Tibial artery (tissue), 4 donors: ENCODE measurements at places on chromosomes 7 and 10.
A peak's percentile ranks its signal among the peaks of the same experiment; 100 is the strongest.

DNA sequence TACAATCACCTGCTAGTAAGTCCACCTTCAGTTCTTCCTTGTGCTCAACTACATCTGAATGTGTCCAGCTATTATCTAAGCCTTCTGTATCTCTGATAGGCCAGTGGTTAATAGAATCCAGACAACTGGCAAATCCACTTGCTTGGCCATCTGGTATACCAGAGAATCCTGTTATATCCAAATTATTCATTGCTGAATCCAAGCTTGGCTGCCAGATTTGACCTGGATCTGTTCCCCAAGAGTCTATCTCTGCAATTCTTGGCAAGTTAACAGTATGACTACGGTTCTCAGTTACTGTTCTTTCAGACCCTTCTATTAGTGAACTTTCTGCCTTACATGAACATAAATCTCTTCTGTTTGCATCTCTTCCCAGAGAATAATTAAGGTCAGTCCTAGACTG lies 154.6 kb upstream of the TARP start:
- DNase-seq: no peak

- no peak for DNase-seq
Measured at GRCh38 chr10:51272555-51272954, 198.3 kb downstream of the PRKG1 start.

- peak; percentile 32 for DNase-seq
Measured at GRCh38 chr7:33986951-33987947, 81.9 kb downstream of the BMPER start.

DNA sequence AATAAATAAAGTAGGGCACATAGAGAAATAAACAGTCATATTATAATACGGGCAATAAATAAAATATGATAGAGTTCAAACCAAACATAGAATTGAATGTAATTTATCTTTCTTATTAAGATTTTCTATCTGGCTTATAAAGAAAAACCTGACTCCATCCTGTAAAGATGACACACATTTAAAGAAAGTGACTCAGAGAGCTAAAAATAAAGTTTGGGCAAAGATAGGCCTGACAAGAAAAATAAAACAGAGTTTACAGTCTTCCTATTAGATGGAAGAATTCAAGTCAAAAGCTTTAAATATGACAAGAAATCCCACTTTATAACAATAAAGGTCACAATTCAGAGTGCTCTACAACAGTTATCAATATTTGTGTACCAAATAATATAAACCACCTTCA lies 580.6 kb downstream of the PHTF2 start:
- no peak for DNase-seq

DNA sequence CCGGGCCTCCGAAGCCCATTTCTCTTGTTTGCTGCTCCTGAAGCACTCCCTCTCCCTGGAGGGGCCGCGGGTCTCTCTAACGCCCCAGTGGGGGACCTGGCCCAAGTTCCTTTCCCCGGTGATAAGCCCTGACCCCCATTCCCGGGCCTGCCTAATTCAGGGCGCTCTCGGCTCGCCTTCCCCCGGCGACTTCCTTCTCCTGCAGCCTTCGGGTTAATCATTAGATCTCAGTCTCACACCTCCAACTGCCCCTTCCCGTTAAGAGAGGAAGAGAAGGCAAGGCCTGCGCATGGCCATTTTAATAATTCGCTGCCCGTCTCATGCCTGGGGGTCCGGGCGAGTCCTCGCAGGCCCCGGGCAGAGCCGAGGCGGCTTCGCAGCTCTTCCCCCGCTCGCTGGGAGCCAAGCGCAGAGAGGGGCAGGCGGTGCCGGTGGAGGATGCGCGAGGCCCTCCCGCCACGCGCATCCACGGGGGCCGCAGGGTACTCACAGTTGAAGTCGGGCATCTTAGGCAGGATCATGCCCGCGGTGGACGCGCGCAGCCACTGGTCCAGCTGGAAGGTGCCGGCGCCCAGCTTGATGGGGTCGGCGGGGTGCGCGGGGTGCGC lies 1.2 kb downstream of the MNX1 start:
- DNase-seq: peak; percentile 42

DNA sequence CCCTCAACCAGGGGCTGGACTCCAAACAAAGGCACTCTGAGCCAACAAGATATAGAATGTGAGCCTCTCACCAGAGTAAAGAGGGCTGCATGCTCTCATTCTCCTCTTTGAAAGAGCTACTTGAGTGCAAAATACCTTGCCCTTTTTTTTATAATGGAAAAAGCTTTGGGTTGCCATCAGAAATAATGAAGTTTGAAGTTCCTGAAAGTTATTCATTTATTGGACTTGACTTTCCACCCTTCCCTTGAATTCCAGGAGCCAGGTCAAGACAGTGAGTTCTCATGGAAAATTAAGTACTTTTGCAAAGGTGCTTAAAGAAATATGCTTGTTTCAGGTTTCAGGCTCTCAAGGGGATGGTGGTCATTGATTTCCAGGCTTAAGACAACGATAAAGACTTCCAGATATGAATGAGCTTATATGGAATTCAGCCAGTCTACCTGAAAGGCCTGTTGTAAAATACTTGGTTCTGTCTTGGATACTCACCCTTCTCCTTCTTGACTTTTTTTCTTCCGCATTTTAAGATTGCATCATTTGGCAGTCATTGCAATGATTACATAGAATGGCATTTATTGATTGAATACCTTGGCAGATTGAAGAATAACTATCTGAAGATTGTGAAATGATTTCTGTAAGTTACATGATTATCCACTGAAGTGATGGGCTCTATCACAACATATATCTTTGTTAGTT lies 696.4 kb downstream of the INHBA start:
- DNase-seq: no peak

GRCh38 chr7:3087243-3087755 lies 43.6 kb upstream of the CARD11 start:
- no peak for DNase-seq

DNA sequence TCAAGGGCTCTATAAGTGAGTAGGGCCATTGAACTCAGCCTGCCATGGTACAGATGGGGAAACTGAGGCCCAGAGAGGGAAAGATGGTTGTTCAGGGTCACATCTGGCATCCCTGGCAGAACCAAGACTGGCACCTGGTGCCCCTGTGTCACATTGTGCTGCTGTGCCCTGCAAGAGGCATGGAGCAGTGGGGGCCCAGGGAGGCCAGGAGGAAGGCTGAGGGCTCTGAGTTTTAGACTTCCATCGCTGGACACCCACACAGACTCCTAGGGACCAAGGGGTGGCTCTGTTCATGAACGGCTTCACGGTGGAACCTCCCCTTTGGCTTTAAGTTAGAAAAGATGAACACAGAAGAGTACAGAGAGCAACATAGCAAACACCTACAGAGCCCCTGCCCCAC lies 66.7 kb upstream of the AQP1 start:
- DNase-seq: no peak

DNA sequence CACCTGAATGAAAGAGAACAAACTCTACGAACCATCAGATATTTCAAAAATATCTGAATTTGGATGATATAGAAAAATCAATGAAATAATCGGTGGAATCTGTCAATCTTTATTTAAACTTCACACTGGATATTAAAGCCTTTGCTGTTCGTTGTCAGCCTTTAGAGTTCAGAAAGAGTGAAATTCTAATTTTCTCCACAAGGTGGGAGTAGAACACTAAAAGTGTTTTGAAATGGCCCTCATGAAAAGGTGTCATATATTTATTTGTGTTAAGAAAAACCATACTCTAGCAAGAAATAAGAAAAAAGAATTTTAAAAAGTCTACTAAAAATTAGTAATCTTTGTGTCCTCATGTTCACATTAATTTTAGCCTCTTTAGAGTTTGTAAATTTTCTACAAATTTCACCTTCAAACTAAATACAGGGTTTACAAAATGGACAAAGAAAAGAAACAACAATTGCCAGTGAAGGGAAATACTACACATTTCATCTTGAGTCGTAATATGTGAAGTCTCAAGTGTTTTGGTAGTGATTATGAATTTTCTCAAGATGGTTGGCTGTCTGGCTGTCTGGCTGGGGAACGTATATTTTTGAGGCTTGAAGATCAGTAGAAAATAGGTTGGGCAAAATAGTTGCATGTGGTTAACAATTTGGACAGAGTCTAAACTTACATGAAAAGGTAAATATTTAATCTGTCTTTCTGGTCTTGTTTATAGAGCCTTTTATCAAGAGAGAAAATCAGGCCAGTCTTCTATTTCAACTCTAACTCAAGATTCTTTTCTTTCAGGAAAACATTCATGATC lies 43.7 kb downstream of the DNAJB9 start:
- no peak for DNase-seq

DNA sequence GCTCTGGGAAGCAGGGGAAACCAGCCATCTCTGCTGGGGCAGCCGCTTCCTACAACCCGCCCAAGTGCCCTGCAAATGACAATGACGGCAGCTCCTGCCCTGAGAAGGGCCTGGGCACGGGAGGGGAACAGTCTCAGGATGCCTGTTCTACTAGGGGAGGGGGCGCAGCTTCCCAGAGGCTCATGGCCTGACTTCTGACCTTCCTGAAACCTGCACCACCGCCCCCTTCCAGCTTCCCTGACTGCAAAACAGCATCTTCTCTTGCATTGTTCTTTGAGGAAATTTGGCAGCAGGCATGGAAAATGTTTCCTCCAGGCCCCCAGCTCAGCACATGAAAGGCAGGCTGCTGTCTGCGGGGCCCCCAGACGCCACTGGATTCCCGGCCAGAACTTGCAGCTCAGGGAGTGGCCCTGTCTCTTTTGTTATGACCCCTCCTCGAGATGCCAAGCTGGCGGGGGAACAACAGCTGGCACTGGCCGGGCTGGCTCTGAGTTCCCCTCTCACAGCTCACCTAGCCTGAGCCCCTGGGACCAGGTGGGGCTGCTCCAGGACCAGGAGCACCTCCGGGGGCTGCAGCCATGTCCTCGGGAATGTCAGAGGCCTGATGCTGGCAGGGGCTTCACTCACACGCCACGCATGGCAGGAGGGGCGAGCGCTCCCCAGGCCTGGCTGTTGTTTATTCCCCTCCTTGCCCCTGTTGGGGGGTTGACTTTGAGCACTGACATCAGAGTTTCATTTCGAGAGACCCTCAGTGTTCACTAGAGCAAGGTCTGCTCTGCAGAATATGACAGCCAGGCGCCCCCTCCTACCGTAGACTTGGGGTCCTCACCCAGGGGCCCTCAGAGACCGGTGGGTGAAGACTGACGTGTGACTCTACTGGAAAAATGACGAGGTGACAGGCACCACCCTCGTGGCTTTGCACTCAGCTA lies 62.7 kb downstream of the CALML3 start:
- DNase-seq: peak; percentile 60

DNA sequence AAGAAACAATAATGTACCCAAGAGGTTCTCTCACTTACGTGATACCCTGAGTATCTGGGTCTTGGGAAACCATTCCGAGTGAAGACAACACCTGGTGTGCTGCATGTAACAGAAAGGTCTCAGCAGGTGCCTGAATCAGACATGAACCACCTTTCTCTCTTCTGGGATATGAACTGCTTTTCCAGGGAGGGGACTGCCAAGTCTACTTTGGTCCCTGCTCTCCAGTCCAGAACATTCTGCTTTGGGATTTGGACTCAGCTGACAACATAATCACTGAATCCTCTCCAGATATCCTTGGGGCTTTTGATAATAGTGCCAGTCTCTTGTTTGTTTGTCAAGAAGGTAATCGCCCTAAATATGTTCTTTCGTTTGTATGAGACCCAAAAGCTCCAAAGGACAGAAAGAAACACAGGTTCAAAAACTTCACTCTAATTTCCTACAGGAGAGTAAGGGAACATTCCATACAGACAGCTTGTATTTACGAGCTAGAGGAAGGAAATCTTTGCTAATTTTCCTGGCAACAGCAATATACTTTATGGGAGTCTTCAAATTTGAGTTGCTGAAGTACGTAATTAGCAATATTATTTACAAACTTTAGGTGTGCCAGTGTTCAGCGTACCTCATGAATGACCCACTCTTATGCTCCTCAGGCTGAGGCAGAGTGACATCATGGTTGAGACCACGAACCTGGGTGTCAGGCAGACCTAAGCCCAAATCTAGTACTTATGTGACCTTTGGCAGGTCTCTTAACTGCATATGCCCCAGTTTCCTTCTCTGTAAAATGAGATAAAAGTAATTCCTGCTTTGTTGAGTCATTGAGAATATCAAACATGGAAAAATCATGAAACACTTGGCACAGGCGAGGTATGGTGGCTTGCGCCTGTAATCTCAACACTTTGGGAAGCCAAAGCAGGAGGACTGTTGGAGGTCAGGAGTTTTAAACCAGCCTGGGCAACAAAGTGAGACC lies 5.4 kb downstream of the ABLIM1 start:
- no peak for DNase-seq

GRCh38 chr10:115996031-115996430 lies 277.0 kb downstream of the GFRA1 start:
- no peak for DNase-seq

- DNase-seq: peak; percentile 28
Measured at GRCh38 chr10:112687647-112688046, 240.6 kb downstream of the VTI1A start.

- no peak for DNase-seq
Measured at GRCh38 chr10:63664341-63664885, 143.2 kb downstream of the REEP3 start.

DNA sequence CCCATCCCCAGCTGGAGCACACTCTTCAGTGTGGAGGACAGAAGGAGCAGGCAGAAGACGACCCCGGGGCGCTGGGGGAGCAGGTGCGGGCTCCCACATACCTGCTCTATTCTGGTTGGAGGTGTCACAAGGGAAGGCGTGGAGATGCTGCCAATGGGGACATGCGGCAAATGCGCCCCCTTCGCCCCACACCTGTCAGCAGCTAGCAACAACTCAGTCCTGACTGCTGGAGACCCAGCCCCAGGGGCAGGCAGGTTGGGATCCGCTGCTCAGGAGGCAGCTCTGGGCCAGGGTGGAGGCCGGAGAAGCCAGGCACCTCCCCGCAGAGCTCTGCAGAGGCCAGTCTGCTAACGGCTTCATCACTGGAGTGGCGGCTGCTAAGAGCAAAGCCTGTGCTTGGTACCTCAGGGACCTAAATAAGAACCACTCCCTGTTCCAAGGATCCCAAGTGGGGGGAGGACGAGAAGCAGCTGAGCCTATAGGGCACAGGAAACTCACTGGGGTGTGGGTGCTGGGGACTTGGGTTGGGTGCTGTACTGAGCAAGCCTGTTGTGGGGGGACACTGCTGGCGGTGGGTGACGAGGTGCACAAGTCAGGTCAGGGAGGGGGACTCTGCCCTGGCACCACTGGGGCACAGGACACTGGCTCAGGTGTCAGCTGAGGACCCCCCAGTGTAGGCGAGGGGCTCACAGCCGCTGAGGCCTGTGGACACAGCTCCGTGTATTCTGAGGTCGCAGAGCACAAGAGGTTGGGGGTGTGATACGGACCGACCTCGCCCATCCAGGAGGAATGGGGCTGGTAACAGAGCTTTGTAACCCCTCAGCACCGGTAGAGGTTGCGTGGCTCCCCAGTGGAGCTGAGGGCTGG lies 19.2 kb upstream of the GPR146 start:
- DNase-seq: no peak

GRCh38 chr10:100072514-100072913 lies 9.2 kb downstream of the CPN1 start:
- no peak for DNase-seq
